Left ventricle myocardium superior (tissue), 1 donor: ENCODE measurements at places on chromosomes 16 and 17.

- no peak for DNase-seq
Observed at GRCh38 chr17:65586899-65587298, 25.5 kb upstream of the AXIN2 start.

- no peak for DNase-seq
Observed at GRCh38 chr17:21318439-21318838, 33.9 kb downstream of the MAP2K3 start.

GRCh38 chr17:73984941-73985340 is 218.5 kb upstream of the RPL38 start:
- DNase-seq, result no peak

DNA sequence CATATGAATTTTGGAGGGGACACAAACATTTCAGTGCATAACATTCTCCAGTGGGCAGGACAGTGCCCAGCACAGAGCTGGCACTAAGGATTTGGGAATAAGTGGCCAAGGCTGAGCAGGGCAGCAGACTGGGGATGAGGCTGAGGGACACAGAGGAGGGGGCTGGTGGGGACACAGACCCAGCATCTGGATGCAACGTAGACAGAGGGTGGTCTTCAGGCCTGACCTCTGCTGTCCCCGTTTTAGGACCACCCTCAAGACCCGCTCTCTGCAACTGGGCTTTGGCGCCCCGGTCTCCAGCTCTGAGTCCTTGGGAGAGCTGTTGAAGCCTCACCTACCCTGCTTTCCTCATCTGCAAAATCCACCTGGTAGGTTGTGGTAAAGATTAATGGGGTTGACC is 3.3 kb upstream of the PRSS33 start:
- DNase-seq, result no peak

DNA sequence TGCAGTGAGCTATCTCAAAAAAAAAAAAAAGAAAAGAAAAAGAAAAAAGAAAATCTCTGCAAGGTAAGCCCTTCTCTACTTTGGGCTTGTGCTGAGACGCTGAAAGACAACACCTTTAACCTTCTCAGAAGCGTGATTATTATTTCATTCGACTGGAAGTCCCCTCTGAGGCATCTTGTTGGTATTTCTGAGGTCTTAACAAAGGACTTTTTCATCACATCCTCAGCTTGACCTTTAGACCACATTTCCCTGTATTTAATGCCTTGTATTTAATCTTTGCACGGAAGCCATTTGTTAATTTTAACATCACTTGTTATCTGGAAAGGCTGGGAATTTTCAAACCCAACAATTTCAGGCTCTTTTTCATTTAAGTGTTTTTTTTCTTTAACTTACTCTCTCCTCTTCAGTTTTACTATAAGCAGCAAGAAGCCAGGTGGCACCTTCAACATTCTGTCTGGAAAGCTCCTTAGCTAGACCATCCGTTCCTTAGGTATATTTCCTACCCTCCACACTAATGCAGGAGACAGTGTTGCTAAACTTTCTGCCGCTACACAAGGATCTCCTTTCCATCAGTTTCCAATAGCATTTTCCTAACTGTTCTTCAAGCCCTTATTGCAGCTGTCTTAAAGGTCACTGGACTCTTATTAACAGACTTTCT is 10.3 kb downstream of the KCTD13 start:
- no peak for DNase-seq

- DNase-seq, result no peak
Observed at GRCh38 chr17:57203040-57203439, 53.3 kb upstream of the MSI2 start.

DNA sequence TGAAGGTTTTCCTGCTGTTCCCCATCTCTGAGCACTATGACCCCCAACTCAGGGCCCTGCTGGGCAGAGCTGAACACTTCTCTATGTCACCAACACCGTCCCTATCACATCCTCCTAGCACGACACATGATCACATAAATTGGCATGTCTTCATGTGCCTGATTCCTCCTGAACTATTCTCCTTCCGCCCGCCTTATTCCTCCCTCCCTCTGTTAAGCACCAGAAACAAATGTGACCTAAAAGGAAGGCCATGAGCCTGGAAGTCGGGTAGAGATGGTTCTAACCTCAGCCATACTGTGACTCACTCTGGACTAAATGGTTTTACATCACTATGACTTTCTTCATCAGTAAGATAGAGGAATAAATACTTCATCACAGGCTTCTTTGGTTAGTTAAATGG is 80.8 kb upstream of the DYNLRB2 start:
- DNase-seq, result no peak

- DNase-seq, result no peak
Observed at GRCh38 chr17:81418710-81419318, 23.6 kb downstream of the BAHCC1 start.

DNA sequence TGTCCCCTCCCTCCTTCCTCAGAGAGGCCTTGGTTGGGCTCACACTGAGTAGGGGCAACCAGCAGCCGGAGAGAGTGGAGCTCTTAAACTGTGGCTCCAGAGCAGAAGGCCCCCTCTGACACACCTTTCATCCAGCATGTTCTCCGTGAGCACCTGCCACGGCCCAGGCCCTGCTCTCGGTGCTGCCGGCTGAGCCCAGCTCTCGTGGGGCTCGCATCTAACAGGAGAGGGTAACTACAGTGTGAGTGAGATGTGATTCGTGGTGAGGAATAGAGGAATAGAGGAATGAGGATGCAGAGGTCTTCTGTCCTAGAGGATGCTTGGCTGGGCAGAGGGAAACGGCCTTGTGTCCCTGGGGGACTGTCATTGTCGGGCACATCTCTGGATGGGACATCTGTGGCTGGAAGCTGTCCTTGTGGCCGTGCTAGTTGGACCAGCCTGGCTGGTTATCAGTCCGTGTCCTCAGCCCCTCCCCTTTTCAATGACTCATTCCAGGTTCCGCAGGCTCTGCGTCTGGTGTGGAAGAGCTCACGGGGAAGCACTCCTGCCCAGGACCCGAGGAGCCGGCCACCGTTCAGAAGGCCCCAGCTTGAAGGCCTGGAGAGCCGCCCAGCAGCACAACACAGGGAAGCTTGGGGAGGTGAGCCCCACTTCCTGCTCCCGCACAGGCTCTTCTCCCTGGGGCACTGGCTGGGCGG is 11.9 kb upstream of the DNASE1 start:
- no peak for DNase-seq

GRCh38 chr16:56269811-56270684 is 78.8 kb downstream of the GNAO1 start:
- peak; percentile 46 for DNase-seq

DNA sequence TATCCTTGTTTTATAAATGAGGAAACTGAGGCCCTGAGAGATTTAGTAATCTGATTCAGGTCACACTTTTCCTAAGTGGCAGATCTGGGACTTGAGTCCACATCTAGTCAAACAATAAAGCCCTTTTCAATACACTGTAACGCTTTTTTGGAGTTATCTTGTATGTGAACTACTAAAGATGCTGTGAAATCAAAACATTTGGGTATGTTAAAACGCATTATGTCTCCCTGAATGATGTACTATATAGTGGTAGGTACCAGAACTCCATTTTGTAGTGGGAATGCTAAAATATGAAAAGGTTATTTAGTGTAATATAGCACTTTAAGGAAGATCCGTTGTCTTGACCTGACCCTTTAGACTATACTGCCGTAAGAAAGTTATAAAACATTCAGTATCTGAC is 57.2 kb downstream of the NACA2 start:
- no peak for DNase-seq

GRCh38 chr16:68452176-68452575 is 3.9 kb upstream of the SMPD3 start:
- no peak for DNase-seq

DNA sequence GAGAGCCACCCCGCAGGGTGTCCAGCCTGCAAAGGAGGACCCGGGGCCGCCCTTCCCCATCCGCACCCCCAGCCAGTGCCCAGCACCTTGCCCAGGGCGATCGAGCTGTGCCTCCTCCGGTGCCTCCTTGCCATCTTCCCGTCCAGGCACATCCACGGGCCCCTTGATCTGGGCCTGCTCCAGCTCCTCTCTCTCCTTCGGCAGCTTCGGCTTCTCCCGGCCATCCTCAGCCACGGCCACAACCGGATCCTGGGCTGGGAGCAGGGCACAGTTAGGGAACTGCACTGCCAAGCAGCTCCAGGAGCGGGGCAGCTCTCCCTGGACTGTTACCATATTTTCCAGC is 13.8 kb downstream of the NDUFAF8 start:
- no peak for DNase-seq

DNA sequence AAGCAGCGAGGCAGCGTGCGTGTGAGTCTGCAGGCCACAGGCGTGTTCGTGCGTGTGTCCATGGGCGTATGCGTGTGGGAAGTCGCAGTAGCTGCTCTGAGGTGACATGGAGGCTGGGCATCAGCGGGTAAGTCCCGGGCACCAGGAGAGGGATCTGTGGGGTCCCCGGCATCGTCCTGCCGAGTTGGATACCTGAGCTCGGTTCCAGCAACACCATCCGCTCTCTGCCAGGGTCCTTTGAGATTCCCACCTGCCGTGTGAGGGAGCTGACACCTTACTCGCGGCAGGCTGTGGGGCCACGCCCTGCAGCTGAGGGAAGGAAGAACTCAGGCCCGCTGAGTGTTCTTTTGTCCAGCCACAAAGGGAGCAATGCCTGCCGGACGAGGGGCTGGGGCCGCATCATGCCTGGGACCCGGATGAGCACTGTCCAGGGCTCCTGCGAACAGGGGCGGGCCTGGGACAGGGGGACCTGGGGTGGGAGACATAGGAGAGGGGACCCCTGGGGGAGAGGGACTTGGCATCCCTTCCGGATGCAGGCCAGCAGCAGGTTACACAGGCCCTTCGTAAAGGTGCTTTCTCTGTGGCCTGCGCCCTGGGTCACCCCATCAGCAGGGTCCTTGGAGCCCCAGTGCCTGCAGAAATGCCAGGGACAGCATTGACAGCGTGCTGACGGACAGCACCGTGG is 5.0 kb upstream of the SNAI3 start:
- no peak for DNase-seq

DNA sequence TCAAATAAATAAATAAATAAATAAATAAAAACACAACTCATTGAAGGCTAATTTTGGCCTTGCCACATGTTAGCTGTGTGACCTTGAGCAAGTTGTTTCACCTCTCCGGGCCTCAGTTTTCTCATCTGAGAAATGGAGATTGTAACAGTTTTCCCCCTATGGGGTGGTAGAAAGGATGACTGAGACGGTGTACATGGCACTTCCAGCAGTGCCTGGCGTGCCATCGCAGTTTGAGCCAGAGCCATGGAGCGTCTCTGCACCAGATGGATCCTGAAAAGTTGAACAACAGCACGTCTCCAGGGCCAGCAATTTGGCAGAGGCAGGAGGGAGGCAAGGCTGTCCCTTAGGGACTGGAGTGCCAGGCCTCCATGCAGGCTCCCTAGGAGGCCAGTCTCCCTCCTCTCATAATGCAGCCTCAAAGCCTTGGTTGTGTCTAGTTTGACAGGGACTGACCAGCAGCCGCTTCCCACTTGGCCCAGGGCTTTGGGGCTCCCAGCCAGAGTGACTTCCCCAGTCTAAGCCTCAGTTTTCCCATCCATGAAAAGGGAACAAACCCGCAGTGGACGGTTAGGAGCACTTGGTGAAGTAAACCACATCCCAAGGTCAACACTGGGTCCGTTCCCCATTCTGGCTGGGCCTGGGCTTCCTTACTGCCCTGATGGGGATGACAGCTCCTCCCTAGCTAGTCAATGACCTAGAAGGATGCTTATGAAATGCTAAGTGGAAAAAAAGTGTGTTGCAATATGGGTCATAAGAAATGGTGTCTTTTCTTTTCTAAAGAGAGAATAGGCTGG is 19.3 kb downstream of the SOCS1 start:
- DNase-seq, result no peak

DNA sequence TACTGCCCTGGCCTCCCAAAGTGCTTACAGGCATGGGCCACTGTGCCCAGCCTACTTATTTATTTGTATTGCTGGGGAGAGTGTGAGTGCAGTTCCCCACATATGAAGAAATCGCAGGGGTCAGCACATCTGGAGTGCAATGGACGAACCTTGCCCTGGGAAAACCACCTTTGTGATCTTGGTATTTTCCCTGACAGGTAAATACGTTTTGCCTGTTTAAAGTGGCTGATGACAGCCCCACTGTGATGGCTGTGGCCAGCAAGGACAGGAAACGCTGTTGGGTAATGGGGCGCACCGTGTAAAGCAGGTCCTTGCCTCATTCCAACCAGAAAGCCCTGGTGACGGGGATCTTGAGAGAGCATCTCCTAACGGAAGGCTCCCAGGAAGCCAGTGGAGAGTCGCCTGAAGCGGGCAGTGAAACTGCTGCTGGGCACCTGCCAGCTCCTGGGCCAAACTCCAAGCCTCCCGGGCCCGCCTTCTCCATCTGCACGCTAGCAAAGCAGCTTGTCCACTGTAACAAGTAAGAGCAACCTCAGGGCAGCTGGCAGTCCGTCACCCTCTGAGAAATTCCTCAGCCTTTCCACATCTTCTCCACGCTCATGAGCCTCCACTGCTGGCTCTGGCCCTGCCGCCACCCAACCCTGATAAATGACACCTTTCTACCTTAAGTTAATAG is 17.5 kb downstream of the EMC8 start:
- DNase-seq, result peak; percentile 78

DNA sequence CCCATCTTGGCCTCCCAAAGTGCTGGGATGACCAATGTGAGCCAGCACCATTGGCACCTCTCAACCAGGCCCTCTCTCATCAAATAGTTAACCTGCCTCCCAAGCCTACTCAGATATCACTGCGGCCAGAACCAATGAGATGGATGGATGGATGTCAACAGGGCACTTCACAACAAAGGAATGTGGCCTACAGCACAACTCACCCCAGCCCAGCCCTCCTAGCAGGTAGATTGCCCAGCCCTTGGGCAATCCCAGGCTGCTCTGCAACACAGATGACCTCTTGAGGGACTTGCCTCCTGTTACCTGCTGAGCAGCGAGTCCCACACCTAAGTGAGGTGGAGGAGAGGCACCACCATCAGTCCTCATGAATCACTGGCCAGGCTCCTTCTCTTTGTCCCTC is 22.6 kb upstream of the KIFC3 start:
- no peak for DNase-seq

- no peak for DNase-seq
Observed at GRCh38 chr17:29263916-29264315, 17.3 kb downstream of the CRYBA1 start.

DNA sequence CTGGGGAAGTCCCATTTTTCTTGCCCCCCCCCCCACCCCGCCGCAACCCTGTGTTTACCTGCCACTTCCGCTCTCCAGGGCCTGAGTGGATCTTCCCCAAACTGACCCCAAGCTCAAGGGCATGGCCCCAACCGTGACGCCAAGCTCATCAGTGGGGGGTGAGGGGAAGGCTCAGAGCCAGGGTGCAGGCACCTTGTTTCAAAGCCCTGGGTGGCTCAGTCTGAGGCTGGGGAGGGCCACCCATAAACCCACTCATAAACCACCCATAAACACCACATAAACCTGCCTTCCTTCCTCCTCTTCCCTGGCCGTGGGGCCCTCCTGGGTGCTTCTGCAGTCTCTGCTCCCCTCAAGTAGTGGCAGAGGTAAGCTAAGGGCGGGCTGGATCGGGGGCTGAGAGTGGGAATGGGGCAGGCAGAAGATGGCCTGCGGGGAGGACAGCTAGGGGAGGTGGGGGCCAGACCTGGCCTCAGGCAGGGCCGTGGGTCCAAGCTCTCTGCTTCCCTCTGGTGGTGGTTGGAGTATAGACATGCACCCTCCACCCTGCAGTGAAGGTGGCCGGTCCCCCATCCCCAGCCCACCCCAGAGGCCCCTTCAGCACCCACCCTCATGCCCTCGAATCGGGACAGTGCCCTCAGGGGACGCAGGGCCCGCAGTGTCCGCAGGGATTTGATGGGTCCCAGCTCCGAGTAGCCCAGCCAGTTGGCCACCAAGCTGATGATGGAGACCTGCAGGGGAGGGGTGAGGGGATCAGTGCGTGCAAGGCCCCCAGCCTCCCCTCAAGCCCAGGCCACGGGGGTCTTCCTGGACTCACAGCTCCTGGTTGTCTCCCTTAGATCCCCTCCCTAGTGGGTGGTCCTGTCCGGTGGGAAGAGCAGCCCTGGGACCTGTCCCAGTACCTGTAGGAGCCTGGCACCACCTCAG is 14.6 kb upstream of the CD79B start:
- DNase-seq, result no peak

GRCh38 chr16:87838643-87839541 is 30.4 kb downstream of the SLC7A5 start:
- DNase-seq, result no peak
